GM23338 (cell line): ENCODE measurements at places on chromosomes 16 and 17. TPM values are rescaled to one million over a fixed set of nuclear protein-coding genes. Genes with fewer than 3 reads are reported as not detected.

GRCh38 chr16:17374668-17375255 lies 96.0 kb downstream of the XYLT1 start:
- no peak for DNase-seq

DNA sequence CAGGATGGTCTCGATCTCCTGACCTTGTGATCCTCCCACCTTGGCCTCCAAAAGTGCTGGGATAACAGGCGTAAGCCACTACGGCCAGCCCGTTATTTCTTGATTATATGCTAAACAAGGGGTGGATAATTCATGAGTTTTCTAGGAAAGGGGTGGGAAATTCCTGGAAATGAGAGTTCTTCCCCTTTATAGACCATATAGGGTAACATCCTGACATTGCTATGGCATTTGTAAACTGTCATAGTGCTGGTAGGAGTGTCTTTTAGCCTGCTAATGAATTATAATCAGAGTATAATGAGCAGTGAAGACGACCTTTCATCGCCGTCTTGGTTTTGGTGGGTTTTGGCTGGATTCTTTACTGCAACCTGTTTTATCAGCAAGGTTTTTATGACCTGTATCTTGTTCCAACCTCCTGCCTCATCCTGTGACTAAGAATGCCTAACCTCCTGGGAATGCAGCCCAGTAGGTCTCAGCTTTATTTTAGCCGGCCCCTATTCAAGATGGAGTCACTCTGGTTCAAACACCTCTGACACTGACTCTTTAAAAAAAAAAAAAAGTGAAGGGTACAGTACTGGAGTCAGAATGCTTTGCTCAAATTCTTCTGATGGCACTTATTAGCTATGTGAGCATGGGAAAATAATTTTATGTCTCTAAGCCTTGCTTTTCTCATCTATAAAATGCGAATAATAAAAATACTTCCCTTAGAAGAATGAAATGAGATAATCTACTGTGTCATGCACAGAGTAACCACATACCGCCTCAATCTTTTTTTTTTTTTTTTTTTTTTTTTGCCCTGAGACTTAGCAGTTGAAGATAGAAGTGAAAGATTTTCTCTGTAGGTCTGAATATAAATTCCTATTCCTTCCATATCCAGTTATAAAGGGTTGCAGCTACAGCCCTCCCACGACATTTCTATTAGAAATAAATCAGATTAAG lies 5.1 kb upstream of the CALCOCO2 start:
- DNase-seq = no peak

DNA sequence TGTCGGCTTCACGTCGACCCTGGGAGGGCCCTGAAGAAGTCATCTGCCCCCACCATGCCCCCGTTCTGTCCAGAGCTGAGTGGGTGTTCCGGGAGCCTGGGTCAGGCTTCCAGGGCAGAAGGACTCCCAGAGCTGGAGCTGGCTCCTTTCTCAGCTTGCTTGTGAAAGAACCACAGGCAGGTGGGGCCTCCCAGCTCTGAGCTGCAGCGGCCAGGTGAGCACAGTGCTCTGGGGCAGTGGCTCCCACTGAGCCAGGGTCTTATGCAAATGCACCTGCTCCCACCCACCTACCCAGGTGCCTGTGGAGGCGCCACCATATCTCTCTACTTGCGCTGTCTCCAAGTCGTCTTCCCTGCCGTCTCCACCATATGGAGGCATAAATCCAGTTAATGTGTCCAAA lies 140.0 kb upstream of the RPL38 start:
- no peak for DNase-seq

ERN1 gene
- total RNA-seq = 4.1 and 5.9 TPM in 2 replicates

DNA sequence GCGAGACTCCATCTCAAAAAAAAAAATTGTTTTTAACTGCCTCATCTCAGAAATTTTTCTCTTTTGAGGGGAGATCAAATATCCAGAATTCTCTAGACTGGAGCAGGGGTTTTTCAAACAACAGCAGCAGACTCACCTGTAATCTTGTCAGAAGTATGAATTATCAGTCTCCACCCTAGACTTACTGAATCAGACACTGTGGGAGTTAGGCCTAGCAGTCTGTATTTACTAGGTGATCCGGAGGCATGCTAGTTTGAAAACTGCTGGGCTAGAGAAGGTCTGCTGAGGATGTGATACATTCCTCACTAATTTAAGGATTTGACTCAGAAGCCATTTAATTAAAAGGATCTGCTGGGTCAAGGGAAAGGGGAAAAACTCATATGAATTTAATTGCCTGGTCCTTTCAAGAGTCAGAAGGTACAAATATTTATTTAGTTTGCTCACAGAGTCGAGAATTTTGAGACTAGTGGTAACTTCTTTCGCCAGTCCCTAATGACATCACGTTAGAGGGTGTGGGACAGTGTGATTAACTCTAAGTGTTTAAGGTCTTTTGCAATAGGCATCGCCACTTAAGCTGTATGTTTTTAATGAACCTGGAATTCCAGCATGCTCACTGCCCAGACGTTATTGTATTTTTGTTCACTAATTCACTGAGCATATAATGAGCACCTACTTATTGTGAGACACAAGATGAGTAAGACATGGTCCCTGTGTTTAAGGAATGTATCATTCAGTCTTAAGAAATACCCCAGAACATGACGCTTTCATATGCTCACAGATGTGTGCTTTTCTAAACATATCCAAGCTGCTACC lies 14.2 kb downstream of the ATP6V0A1 start:
- no peak for DNase-seq

DNA sequence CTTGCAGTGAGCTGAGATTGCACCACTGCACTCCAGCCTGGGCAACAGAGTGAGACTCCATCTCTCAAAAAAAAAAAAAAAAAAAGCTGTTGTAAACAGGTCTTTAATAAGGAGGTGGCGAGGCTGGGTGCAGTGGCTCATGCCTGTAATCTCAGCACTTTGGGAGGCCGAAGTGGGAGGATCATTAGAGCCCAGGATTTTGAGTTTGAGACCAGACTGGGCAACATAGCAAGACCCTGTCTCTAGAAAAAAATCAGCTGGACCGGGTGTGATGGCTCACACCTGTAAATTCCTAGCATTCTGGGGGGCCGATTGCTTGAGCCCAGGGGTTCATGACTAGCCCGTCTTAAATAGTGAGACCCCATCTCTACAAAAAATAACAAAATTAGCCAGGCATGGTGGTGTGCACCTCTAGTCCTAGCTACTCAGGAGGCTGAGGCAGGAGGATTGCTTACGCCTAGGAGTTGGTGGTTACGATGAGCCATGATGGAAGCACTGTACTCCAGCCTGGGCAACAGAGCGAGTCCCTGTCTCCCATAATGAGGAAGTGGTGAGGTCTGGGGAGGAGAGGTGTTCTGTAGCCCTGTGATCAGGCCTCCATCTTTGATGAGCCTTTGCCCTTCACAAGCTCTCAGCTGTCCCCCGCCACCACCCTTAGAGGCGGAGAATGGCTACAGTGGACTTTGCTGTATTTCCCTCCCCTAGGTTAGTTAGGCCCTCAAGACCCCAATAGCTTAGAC lies 36.2 kb downstream of the ZNF778 start:
- DNase-seq = no peak

DNA sequence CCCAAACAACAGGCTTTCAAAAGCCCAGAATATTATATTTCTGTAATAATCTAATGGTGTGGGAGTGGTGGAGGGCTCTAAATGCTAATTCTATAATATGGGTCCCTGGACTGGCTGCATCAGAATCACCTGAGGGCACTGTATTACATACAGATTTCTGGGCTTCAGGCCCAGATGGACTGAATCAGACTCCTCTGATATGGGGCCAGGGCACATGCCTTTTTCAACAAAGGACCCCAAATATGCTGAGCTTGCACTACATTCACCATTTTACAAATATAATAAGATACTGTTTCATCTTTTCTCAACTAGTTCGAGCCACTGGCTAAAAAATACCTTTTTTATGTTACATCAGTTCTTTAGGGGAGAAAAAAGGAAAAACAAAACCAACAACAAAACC lies 309.7 kb downstream of the MAP2K6 start:
- no peak for DNase-seq

DNA sequence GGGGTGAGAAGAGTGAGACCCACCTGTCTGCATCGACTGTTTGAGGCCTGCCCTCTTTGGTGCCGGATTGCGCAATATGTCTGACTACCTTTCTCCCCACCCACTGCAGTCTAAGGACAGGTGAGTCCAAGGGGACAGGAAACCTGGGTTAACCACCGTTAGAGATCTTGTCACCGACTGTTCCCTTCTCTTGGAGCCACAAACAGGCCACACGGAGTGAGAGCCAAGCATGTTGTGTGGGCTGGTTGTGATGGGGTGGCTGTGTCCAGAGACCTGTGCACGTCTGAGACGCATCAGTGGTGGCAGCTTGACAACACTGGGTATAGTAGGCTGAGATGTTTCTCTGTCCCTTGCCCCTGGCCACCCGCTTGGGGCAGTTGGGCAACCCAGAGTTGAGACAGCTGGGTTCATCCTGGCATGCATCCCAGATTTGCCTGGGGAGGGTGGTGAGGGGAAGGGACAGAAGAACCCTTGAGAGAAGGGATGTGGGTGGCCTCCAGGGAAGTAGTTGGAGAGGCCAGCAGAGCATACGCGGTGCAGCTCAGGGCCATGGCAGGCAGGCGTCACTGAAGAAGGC lies 21.4 kb downstream of the MPRIP start:
- no peak for DNase-seq

SULT1A3 gene
- total RNA-seq = 2.8 and 11.2 TPM in 2 replicates

DNA sequence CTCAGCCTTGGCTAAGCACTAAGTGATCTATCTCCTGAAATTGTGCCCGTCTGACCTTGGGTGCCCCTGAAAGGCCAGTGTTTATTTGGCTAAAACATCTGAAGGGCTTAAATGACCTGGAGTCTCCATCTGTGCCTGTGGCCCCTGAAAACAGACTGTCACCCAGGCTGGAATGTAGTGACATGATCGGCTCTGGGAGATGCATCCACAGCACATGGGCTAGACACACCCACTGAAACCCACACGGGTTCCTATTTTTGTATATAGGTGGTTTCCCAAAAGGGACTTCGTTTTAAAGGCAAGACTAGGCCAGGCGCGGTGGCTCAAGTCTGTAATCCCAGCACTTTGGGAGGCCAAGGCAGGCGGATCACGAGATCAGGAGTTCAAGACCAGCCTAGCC lies 13.5 kb downstream of the CEP295NL start:
- DNase-seq = no peak

SEPHS2 gene
- total RNA-seq = 35.2 and 43.0 TPM in 2 replicates

DNA sequence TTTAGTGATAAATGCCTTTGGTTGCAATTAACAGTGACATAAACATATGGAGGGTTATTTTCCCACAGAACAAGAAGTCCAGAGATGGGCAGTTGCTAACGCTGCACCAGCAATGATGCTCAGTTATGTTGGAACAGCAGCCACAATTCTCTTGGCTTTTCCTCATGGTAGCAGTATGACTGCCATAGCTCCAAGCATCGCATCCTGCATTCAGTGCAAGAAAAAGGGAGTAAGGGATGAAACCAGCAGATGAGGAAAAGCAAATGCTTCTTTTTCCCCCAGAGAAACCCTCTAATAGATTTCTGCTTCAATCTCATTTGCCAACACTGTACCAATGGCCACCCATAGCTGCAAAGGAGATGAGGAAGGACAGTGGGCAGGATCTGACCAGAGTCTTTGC lies 13.0 kb upstream of the ZCCHC14 start:
- DNase-seq = no peak

GRCh38 chr17:64218066-64218465 lies 45.0 kb downstream of the TEX2 start:
- no peak for DNase-seq

PDK2 gene
- 11.4 and 15.9 TPM in 2 replicates for total RNA-seq

- DNase-seq = no peak
Observed at GRCh38 chr17:76049836-76050537, 22.3 kb downstream of the SRP68 start.
